ENCODE measurements at places on chromosomes 3 and 15. TPM values are rescaled to one million over a fixed set of nuclear protein-coding genes. Genes with fewer than 3 reads are reported as not detected.

- no peak for DNase-seq
Observed at GRCh38 chr3:180417241-180417640, 184.7 kb upstream of the TTC14 start.

DNA sequence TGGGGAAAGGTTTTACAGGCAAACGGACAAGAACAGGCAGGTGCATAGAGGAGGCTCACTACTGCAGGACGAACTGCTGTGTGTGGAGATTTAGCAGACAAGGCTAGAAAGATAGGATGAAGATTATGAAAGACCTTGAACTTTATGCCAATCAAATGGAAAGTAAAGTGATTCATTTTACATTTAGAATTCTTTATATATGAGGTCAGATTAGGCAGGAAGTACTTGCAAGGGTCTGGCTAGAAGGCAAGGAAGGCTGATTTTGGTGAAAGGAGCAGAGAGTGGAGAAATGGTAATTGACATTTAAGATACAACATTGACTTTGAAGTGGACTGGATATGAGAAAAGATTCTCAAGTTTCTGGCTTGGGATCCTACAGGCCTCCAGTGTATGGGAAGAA is 33.6 kb downstream of the PLSCR4 start:
- DNase-seq = no peak

The KBTBD12 gene
- total RNA-seq = 0.32 TPM

The A4GNT gene
- total RNA-seq = not detected

The CHRD gene
- 9.6 TPM for total RNA-seq

The POLQ gene
- total RNA-seq = 0.64 TPM

The TMEM212 gene
- total RNA-seq = not detected

The PXYLP1 gene
- total RNA-seq = 20.8 TPM

GRCh38 chr3:16380421-16380820 is 115.4 kb downstream of the OXNAD1 start:
- DNase-seq = no peak

DNA sequence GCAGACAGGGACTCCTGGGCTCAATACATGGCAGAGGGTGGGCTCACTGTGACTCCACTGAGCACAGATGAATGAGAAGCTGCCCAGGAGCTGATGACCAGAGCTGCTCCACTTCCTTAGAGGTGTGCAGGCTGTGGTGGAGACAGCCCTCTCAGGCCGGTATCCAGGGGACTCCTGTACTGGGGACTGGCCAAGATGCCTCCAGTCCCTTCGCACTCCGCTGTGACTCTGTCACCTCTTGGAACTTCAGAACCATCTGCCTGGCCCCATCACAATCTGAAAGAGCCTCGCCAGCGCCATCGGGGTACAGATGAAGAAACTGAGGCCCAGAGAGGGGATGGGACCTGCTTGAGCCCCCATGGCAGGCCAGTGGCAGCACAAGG is 111.2 kb downstream of the ETFA start:
- peak; percentile 44 for DNase-seq

DNA sequence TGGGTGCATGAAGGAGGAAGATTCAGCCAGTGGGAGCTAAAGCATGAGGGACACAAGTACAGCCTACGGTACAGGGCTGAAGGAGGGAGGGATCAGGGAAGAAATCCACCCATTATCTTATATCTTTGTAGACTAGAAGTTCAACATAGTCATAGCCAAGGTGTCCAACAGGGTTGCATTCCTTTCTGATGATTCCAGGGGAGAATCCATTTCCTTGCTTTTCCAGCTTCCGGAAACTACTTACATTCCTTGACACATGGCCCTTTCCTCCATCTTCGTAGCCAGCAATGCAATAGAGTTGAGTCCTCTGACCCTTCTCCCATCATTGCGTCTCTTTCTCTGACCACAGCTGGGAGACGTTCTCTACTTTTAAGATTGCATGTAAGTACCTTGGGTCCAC is 471.0 kb upstream of the SEMA6D start:
- no peak for DNase-seq

DNA sequence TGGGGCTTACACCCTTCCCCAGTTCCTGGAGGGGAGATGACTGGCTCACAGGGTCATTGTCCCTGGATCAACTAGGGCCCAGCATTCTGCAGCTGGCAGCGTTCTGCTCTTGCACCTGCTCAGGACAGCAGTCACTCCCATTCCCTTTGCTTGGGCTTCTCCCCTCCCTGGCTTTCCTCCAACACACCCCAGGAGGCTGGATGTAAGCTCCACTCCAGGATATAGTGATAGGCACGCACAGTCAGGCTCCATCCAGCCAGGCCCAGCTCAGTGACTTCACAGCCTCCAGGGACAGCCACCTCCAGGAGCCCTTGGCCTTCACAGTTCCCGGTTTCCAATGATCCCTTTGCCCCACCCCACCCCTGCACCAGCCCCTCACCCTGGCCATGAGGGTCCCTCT is 1.9 kb downstream of the SPTBN5 start:
- no peak for DNase-seq

DNA sequence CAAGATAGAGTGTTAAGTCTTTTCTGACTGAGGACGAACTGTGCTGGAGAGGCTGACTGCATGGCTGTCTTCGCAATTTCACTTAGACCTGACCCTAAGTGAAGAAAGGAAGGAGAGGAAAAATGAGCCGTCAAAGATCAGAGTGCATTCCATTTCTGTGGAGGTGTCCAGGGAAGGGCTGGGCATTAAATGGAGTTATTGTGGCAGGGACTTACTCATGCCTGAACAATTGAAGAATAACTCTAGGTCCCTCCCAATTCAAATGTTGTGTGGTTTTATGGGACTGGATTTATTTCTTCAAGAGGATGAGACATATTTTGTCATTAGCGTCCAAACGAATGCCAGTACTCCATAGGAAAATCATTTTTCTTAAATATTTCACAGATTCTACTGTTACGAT is 187.3 kb upstream of the CFAP20DC start:
- no peak for DNase-seq

The ITIH1 gene
- total RNA-seq = 0.33 TPM

- DNase-seq = no peak
Observed at GRCh38 chr3:113287803-113288648, 76.7 kb downstream of the BOC start.

The SLC22A13 gene
- total RNA-seq = 0.48 TPM

DNA sequence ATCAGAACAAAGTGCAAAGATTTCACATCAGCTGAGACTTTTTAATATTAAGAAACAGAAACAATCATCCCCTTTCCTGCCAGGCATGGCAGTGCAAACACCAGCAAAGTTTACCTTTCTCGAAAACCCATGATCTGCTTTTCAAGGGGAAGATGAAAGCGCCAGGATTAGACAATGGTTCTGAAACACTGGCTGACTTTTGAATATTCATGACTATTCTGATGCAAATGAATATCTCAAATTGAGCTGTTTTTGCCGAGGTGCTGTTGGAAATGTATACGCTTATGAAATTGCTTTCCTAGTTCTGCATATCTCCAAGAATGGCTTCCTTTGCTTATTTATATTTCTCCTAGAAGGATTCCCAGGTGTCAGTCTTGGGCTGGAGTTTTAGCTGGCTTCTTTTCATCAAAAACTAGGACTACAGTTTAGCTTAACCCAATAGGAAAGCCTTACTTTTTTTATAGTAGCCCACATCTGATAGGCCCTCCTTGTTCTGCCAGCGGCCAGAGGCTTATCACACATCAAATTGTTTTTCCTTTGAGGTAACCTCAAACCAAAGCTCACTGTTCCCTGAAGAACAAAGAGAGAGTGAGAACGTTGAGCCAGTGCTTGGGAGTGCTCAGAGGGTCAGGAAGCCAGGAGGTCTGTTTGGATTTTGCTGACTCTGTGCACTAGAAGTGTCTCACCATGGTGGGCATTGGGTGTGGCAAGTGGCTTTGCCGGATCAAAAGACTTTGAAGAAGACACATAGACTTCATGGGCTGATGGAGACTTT is 74.0 kb upstream of the PLCL2 start:
- DNase-seq = no peak

DNA sequence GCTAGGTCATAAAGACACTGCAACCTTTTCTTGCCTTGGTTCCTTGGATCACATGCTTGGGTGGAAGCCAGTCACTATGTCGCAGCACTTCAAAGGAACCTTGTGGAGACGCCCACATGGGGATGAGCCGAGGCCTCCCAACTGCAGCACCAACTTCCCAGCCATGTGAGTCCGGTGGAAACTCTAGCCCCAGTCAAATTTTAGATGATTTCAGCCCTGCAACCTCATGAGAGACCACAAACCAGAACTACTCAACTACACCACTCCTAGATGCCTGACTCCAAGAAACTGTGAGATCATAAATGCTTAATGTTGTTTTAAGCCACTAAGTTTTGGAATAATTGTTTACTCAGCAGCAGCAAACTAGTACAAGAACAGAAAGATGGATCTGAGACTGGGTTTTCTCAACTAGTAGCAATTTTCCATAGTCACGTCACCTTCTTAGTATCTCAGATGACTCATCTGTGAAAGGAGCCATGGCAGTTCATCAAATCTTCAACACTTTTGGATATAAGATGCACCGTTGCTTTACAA is 86.5 kb downstream of the MB21D2 start:
- DNase-seq = no peak

DNA sequence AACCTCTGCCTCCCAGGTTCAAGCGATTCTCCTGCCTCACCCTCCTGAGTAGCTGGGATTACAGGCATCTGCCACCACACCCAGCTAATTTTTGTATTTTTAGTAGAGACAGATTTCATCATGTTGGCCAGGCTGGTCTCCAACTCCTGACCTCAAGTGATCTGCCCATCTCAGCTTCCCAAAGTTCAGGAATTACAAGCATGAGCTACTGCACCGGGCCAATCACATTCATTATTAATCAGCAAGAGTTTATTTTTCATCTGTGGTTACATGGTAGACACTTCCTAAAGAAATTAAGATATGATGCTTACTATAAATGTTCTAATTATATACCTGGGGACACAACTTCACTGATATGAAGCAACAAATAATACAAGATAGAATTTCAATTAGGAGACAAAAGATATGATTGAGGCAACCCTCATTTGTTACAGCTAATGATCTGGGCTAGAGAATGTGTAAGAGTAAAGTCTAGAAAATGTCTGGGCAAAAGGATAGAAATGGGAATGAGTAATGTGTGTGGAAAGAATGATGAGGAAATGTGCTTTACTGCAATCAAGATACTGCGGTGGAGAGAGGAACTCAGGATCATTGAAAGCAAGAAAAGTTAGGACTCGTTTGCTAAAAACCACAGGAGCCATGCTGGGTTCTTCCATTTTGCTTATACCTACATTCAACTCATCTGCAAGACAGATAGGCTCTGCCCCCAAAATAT is 366.8 kb downstream of the ZIC1 start:
- DNase-seq = no peak

- DNase-seq = no peak
Observed at GRCh38 chr3:54784021-54784420, 143.8 kb downstream of the LRTM1 start.

The GBE1 gene
- 34.4 TPM for total RNA-seq

The INSYN1 gene
- 2.0 TPM for total RNA-seq

DNA sequence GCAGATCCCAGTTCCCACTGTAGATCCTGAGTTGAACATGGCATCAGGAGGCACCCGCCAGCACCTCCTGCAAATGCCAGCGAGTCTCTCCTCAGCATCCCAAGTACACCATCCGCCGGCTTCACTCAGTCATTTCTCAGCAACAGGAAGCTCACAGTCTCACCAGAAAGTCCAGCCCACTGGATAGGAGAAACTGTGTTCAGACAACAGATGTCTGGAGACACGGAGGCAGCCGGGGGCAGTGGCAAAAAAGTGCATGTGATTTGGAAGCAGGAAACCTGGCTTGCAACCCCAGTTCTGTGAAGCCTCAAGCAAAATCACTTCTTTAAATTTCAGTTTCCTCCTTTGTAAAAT is 68.7 kb downstream of the SRGAP3 start:
- DNase-seq = no peak

DNA sequence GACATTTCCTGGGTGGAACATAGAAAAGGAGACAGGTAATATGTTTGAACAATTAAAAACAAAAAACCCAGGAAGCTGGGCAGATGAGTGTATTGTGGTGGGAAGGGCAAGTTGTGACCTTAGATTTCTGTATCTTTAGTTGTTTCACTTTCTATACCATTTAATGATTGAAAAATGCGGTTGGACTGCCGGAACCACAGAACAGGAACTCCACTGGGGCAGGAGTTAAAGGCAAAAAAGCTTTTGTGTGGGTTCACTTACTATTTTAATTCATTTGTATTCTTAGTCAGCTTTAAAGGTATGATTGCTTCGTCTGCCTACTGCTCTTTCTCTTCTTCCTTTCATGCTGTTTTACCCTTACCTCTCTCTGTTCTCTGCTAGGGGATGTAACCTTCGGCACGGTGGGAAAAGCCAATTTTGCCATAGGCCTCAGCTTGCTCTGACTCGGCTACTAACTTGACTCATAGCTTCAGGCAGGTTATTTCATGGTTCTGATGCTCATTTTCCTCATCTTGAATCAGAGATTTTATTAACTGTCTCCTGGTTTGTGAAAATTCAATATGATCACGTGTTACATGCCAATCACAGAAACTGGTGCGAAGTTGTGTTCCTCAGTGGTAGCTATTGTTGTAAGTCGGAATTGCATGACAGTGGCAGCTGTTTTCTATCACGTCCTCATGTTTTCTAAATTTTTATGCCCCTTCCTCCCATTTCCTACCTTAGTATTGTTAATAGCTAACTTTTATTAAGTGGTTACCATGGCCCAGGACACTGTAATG is 1.6 kb upstream of the MCTP2 start:
- no peak for DNase-seq

DNA sequence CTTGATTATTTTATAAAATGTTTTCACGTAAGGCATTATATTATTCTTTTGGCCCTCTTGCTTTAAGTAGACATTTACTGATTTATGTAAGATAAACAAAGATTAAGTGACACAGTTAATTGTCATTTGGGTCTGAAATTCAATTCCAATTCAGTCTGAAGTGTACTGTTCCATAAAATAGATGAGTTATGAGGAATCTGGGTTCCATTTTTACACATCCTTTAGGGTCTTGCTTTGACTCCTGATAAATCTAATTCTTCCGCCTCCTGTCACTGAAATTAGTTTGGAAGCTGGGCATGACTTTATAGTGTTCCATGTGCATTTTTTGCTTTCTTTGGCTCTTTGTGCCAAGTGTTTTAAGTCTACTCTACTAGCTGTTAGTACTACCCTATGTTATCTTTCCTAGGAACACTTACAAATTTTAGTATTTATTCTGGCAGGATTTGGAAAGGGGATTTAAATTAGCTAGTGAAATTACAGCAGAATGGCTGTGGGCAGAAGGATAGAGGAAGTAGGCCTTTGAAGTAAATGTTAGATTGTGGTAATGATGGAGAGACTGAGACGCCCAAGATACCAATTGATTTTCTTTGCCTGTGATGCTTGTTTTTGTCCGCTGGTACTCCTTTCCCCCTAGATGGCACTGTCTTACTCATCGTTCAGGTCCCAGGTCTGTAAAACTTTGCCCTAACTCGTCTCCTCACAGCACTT is 14.3 kb downstream of the ARL8B start:
- no peak for DNase-seq
